NCI-H1417 treated with DMSO at 0.1 percent for 48 hours (cell line): ENCODE measurements at places on chromosomes 16 and 17.
A peak's percentile ranks its signal among the peaks of the same experiment; 100 is the strongest.

DNA sequence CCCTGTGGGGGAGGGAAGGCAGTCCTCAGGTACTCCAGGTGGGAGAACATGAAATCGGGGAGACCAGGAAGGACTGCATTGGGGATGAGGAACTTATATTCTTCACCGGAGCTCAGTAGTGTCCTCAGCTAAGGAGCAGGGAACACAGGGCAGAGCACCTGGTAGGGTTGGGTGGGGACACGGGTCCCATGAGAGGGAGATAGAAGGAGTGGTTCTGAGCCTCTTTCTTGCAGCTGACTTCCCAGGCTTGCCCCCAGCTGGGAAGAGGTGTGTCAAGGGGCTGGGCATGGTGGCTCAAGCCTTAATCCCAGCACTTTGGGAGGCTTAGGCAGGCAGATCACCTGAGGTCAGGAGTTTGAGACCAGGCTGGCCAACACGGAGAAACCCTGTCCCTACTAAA is 2.1 kb downstream of the FHOD1 start:
- no peak for DNase-seq

- no peak for DNase-seq
These were observed at the start of gene CCL5 for GRCh38 chr17:35879773-35880654. Gene CCL5 (minus strand): TSS chr17:35880360.

- DNase-seq, result no peak
These were observed 192.4 kb downstream of the SEC14L1 start for GRCh38 chr17:77332981-77333685.

DNA sequence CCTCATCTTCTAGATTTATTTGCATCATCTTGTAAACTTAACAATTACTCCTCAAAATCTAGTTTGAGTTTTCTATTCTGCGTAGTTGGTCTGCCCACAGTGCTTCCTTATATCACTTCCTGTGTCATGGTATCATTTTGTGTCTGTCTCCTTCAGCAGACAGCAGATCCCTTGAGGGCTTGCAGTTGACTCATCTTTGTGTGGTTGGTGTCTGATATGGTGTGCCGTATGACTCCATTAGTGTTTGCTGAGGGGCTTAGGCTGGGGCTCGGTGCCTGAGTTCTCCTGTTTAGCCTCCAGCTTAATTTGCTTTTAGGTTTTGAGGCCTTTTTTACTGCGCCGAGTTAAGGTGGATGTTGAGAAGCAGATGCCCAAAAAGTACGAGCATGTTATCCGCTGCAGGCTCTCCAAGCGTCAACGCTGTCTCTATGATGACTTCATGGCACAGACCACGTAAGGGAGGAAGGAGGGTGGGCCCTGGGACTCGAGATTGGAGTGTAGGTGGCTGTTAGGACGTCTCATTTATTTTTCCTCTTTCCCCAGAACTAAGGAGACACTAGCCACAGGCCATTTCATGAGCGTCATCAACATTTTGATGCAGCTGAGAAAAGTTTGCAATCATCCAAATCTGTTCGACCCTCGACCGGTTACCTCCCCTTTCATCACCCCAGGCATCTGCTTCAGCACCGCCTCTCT is 16.9 kb downstream of the SRCAP start:
- no peak for DNase-seq

GRCh38 chr17:36848008-36848902 is 89.0 kb upstream of the LHX1 start:
- DNase-seq, result no peak

DNA sequence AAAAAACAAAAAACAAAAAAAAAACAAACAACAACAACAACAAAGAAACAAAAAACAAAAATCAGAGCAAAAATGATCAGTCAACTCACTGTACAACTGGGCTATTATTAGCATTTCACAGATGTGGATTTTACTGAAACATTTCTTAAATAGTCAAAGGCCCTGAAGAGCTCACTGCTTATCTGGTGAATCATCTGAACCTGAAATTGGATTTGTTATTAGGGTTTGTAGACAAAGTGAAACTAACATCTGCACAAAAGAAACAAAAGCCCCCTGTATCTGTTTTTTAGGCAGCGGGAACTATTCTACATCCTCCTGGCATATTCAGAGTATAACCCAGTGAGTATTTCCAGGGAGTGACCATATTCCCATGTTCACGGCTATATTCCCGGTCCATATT is 32.6 kb upstream of the KSR1 start:
- no peak for DNase-seq

GRCh38 chr16:22813948-22814710 is at the start of gene HS3ST2:
Gene HS3ST2 (plus strand): TSS chr16:22814162. CDS start chr16:22814611, 449 bp downstream.
- DNase-seq, result no peak

DNA sequence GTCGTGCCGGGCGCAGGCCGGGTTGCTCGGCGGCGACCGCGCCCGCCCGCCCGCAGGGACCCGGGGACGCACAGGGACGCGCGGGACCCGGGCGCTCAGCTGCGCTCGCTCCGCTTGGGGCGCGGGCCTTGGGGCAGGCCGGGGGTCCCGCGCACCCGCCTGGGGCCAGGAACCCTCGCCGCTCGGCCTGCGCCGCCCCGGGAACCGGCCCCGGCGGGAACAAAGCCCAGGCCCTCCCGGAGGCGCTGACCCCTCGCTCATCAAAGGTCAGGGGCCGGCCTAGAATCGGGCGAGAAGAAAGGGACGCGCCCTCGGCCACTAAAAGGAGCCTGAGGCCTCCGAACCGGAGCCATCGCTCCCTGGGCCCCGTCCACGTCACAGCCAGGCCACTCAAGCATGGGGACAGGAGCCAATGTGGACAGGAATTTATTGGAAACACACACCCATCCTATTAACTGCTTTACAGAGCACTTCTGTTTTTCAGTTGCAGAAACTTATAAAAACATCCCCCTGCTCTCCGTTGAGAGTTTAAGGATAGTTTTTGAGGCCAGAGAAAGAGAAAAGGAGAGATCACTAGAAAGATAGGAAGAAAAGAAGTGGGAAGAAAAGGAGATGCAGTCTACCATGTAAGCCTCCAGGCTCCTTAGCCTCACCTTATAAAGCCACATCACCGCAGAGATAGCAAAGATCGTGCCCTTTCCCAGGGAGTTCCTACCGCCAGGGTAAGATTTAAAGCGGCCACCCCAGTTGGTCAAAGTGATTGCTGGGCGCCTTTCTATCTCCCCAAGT is 558 bp upstream of the ZFHX3 start:
- DNase-seq, result no peak

GRCh38 chr17:48215583-48216139 is 108.1 kb downstream of the SNX11 start:
- DNase-seq, result peak; percentile 24

DNA sequence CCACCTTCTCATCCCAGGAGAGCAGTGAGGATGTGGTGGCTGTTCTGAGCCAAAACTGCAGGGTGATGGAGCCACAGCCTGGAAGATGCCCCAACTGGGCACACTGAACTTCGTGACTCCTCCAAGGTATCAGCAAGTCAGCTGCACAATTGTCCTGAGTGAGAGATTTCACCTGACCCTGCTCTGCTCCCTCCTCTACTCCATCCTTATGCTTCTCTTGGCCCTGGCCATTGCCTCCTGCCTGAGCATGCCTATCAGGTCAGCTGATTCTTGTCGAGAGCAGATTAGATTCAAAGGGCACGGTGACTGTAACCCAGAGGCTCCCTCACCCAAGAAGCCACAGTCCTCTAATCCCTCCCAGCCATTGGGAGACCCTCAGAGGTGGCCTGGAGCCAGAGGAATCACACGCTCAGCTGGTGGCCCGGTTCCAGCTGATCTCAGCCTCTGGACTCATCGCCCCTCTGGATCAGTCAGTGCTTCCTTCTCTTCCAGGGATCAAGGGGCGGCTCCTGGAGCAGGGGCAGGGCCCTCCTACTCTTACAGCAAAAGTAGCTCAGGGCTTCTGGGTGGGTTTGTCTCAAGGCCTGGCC is 7.0 kb upstream of the CYB561 start:
- DNase-seq, result no peak

- no peak for DNase-seq
These were observed 201.5 kb upstream of the N4BP1 start for GRCh38 chr16:48811478-48811877.

GRCh38 chr16:3573146-3573815 is 3.9 kb downstream of the NLRC3 start:
- no peak for DNase-seq

DNA sequence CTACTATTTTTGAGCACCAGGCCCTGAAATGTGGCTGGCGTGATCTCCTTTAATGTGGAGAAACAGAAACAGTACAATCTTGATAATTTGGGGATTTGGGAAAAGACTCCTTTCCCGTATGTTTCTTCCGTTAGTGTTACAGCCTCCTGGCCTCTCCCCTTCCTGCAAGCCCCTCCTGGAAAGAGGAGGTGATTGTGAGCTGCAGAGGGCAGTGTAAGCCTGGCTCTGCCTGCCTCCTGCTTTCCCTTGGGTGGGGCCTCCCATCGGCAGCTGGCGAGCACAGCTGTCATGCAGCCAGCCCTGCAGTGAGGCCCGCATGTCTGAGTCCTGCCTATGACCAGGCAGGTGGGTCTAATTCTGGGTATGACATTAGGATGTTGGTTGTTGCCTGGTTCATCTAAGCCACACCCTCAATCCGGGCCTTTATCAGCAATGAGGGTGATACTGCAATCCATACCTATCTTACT is 48.7 kb upstream of the WSB1 start:
- no peak for DNase-seq

- DNase-seq, result no peak
These were observed 11.2 kb downstream of the FOXF1 start for GRCh38 chr16:86521236-86522197.

DNA sequence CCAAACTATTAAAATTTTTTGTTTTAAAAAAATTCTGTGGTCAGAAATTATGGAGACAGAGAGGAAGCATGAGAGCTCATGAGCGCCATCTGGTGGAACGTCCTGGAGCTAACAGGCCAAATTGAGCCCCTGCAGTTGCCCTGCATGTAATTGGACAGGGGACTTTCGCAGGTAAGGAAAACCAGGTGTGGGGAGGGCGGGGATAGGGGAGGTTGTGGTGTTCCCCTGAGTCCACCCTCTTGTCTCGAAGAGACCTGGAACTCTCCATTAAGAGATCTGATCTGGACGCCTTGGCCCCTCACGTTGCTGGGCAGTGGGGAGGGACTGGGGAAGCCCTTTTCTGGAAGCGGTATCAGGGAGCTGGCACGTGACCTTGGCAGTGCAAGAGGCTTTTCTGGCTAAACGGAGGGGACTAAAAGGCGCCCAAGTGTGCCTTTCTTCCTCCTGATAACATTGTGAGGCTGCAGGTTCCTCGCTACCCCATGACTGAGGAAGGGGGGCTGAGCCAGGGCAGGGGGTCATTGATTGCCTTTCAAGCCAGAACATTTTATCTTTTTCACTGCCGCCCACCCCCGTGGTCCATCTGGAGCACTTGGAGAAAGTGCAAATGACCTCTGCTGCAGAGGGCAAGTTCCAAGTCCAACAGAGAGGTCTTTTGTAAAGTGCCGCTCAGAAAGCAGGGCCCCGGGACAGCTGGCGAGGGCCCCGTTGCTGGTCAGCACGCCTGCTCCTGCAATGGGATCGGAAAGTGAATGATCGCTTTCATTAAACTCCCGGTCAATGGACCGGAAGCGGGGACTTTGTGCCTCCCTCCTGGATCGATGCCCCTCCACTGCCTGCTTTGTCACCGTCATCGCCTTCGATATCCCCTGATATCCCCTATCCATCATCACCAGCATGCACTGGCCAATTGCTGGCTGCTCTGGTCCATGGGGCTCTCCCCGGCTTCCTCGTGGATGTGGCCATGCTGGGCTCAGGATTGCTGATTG is 18.4 kb downstream of the PDILT start:
- DNase-seq, result peak; percentile 5

- peak; percentile 50 for DNase-seq
These were observed at the start of gene LLGL1 for GRCh38 chr17:18225121-18225641. Gene LLGL1 (plus strand): TSS chr17:18225635. CDS start chr17:18225683, 48 bp downstream.

DNA sequence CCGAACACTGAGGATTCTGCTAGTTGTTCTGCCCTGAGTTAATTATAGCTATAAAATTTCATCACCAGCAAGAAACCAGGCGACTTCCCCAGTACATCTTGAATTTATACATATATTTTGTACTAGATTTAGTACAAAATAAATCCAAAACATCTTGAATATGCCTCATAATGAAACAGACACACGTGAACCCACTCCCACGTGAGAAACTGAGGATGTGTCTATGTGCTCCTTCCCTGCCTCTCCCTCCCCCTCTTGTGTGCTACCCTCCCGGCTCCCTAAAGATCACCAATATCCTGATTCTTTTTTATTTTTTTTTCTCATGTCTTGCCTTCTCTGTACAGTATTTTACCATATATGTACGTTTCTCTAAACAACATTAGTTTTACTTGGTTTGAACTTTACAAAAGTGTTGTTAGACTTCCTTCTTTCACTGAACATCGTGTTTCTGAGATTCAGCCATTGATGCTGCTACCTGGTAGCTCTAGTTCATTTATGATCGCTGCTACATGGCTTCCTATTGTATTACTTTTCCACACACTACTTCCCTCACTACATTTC is 1.1 kb upstream of the LCMT1 start:
- DNase-seq, result no peak

- DNase-seq, result no peak
These were observed 419.0 kb downstream of the CDH13 start for GRCh38 chr16:83045790-83046189.

GRCh38 chr17:39663688-39664580 is 1.2 kb upstream of the TCAP start:
- DNase-seq, result no peak

DNA sequence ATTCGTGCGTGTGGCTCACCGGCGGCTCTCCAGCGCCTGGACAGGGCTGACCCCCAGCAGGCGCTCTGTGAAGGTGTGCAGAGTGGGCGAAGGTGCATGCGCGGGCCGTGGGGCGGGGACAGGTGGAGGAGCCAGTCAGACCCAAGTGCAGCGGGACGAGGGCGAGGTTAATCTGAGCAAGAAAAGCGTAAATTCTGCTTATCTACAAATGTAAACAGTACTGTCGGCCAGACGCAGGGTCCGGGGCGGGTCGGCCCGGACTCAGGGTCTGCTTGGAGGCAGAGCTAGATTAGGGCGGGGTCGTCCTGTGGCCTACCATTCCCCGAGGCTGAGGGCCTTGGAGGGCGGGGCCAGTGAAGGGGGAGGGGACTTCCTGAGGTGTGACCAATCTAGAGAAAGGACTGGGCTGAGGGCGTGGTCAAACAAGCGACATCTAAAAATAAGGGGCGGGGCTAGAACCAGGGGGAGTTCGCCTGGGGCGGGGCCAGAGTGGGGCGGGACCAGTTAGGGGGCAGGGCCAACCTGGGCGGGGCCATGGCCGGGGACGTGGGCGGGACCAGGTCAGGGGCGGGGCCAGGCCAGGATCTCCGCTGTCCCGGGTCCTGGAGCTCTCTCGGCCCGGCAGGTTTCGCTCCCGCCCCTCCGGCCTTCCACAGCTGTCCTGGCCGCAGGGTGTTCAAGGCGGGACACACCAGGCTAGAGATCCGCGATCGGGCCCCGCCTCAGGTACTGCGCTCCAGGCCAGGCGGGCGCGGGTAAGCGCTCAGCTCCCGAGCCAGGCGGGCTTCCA is at the start of gene SEC14L5:
SEC14L5 (plus strand) TSS at position 611 of the 790 bp plus-strand sequence. CDS start 994 bp downstream, outside the sequence.
- DNase-seq, result peak; percentile 88

- no peak for DNase-seq
These were observed 35.7 kb downstream of the ZCCHC14 start for GRCh38 chr16:87457061-87457611.
